ENCODE measurements at places on chromosomes 11 and 22.

DNA sequence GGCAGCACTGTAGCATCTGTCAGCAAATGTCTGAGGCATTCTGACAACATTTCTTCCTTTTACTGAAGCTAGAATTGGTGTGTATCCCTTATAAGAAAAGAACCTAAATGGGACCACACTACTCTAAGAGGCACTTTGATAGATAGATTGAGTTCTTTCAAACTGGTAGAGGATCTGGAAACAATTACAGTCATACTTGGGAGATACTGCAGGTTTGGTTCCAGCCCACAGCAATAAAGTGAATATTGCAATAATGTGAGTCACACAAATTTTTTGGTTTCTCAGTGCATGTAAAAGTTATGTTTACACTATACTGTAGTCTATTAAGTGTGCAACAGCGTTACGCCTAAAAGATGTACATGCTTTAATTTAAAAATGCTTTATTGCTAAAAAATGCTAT, 96.9 kb downstream of the SBF2 start:
- no peak for DNase-seq

GRCh38 chr11:34364102-34364501, 6.3 kb upstream of the ABTB2 start:
- no peak for DNase-seq

DNA sequence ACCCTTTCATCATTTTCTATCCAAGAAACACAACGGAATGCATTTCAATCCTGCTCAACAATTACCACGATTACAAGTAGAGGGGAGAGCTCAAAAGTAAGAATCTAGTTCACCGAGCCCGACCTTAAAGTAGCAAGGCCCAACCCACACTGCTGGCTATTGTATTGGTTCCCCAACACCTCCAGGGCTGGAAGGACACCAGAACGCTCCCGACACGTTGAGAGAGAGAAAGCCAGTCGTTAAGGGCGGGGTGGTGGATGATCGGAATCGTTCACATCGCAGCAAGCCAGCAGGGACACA, 690 bp downstream of the CKAP5 start:
- DNase-seq = no peak

GRCh38 chr11:79397252-79397651, 43.6 kb downstream of the TENM4 start:
- no peak for DNase-seq

DNA sequence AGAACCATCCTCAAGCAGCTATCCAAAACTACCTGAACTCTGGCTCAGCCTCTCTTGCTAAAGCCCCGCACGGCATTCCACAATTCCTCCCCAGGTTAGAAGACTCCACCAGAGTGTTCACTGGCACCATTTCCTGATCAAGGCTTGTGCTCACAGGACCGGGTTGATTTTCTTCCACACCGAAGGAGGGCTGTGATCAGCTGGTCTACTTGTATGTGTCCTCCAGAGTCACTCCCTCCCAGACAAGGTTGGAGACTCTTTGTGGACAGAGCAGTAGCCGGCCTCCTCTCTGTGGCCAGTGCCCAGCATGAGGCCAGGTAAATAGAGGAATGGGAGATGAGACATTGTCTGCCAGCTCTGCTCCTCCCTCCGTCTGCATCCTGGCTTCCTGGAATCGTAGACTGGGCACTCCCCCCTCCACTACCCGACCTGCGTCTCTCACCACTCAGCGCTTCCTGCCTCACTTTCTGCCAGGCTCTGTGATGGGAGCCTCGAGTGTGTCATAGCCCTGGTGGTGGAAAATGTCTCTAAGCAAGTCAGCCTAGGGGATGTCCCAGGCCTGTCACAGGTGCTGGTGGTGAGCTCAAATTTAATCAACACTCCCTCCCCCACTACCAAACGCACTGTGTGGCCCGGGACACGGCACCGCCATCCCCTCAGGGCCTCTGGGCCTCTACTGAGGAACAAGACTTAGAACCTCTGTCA, 12.5 kb upstream of the TMPRSS6 start:
- peak; percentile 69 for DNase-seq

- DNase-seq = no peak
Measured at GRCh38 chr11:78802058-78802761, 227.5 kb upstream of the NARS2 start.

GRCh38 chr11:29712616-29713015, 304.2 kb downstream of the KCNA4 start:
- DNase-seq = no peak

- DNase-seq = no peak
Measured at GRCh38 chr22:37381489-37381888, 45.8 kb downstream of the ELFN2 start.

- no peak for DNase-seq
Measured at GRCh38 chr11:92667486-92668152, 301.8 kb upstream of the MTNR1B start.

DNA sequence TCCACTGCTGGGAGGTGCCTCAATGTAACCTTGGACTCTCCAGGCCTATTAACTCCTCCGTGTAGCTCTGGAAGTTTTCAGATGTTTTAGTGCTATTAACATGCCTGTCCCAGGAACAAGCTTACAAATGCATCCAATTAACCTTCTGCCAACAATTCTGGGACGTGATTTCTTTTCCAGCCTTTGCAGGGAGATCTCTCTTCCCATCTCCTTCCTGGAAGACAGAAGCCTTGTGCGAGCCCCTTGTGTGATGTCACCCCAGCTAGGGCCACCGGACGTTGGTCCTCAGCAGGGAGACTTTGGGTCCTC, 47.7 kb upstream of the SYT7 start:
- DNase-seq = no peak

GRCh38 chr11:44507491-44507890, 58.0 kb upstream of the CD82 start:
- no peak for DNase-seq

GRCh38 chr22:35537232-35537631, 3.4 kb upstream of the RASD2 start:
- DNase-seq = no peak

Measured in GM18507 (cell line).